ENCODE measurements at places on chromosomes 16 and 17.

DNA sequence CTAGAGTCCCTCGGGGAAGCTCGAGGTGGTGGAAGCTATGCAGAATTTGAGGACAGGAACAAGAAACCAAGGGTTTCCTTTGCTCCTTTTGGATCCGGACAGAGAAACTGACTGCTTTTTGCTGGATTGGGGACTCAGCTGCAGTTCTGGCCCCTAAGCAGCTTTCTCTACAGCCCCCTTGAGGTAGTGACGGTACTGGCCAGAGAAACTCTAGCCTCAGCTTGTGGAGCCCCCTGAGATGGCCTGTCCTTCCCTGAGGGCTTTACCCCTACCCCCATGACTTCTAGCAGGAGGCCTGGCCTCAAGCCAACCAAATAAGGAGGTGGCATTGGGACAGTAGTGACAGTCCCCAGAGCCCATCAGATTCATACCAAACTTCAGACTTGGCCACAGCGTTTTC is 118.1 kb downstream of the IRX5 start:
- DNase-seq, result no peak

- DNase-seq, result no peak
Measured at GRCh38 chr17:80649200-80649644, 104.6 kb downstream of the RPTOR start.

GRCh38 chr16:7506363-7506762 is 173.7 kb downstream of the RBFOX1 start:
- no peak for DNase-seq

- DNase-seq, result peak; percentile 63
Measured at GRCh38 chr17:40021451-40021971, 6.3 kb downstream of the CSF3 start.

DNA sequence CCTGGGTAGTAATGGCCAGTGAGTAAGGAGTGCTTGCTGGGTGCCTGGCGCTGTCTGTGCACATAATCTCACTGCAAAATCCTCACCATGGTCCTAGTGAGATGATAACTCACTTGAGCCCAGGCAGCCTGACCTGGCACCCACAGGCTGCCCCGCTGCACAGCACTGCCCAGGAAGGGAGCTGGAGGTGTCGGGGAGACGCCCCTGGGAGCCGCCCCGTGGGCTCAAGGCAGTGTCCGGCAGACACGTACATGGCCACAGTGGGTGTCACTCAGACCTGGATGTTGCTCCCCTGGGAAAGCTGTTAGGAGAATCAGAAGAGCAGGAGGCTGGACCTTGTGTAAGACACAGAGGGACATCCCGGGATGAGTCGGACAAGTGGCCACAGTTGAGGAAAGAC is 44.2 kb downstream of the BEAN1 start:
- no peak for DNase-seq

DNA sequence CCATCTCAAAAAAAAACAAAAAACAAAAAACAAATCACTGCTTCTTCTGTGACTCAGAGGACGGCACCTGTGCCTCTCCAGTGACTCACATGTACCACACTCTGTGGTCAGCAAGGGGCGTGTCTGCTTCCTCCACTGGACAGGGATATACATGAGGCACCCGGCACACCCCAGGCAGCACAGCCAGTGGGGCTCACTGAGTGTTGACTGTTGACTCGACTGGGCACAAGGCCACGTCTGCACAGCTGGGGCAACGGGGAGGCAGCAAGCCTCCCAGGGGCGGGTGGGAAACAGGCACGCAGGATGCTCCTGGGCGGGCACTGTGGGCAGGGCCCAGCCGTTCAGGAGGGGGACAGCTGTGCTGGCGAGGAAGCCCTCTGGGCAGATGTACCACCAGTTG is 64.1 kb downstream of the TIMM22 start:
- peak; percentile 92 for DNase-seq

DNA sequence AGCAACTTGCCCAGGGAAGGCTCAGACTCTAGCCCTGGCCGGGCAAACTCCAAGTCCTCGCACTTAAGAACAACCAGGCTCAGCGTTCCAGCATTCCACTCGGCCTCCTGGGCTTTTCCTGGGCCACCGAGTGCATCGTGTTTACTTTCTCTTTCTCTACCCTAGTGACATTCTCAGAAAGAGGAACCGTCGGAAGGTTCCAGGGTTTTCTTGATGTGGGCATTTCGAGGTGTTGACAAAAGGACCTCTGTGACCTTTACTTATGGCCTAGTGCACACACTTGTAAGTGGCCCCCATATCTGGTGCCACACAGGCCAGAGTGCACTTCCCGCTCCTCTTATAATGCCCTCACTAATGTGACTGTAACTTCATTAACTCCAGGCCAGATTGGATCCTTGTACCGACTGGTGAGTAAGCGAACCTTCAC is 3.1 kb upstream of the BANP start:
- no peak for DNase-seq

DNA sequence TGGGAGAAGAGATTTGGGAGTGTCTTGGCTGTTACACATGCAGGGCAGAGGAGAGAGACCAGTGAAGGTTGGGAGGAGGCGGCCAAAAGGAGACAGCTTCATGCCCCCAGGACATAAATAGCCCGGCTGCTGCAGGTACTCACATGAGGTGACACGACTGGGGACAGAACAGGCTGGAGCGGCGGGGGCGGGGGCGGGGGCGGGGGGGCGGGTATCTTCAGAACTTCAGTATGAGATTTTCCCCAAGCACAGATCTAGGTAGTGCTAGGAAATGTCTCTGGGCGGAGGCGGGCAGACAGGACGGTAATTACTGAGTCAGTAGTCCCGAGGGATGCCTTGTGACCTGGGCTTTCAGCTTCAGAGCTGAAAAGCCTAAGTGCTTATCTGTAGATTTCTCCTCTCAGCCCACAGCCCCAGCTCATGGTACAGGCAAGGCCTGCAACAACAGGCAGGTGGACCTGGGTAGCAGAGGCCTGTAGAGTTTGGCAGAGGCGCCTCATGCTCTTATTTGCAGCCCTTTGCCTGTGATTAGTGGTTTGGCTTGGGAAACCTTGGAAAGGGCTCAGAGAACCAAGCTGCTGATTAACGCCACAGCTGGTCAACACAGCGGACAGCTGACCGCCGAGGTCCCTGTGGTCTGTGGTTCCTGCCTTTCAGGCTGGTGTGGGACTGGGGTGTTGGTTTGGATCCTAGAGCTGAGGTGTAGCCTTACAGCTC is 24.5 kb downstream of the UNK start:
- DNase-seq, result peak; percentile 74

GRCh38 chr17:28004344-28004743 is 38.1 kb upstream of the NLK start:
- no peak for DNase-seq

- DNase-seq, result no peak
Measured at GRCh38 chr17:69533481-69534234, 119.2 kb downstream of the MAP2K6 start.

DNA sequence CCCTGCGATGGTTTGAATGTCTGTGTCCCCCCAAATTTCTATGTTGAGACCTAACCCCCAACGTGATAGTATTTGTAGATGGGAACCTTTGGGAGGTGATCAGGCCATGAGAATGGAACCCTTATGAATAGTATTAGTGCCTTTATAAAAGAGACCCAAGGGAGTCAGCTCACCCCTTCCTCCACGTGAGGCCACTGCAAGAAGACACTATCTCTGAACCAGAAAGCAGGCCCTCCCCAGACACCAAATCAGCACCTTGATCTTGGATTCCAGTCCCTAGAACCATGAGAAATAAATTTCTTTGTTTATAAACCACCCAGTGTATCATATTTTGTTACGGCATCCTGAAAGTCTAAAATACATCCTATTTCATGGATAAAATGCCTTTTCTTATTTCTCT is 64.4 kb upstream of the LRRC37A3 start:
- DNase-seq, result no peak

DNA sequence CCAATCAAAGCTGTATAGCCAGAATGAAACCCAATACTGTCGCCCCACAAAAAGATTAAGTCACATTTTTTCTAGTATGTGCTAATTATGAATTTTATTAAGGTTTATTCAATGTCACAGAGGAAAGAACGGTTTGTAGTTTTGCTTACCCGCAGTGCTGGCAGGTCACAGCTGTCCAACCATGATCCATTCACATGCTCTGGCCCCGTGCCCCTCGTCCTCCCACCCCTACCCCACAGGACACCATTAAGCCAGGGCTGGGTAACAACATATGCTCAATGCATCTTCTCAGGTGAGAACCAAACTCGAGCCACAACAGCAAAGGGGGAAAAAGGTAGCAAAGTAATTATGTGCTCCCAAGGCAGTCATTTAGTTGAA is 589 bp upstream of the FBF1 start:
- no peak for DNase-seq

DNA sequence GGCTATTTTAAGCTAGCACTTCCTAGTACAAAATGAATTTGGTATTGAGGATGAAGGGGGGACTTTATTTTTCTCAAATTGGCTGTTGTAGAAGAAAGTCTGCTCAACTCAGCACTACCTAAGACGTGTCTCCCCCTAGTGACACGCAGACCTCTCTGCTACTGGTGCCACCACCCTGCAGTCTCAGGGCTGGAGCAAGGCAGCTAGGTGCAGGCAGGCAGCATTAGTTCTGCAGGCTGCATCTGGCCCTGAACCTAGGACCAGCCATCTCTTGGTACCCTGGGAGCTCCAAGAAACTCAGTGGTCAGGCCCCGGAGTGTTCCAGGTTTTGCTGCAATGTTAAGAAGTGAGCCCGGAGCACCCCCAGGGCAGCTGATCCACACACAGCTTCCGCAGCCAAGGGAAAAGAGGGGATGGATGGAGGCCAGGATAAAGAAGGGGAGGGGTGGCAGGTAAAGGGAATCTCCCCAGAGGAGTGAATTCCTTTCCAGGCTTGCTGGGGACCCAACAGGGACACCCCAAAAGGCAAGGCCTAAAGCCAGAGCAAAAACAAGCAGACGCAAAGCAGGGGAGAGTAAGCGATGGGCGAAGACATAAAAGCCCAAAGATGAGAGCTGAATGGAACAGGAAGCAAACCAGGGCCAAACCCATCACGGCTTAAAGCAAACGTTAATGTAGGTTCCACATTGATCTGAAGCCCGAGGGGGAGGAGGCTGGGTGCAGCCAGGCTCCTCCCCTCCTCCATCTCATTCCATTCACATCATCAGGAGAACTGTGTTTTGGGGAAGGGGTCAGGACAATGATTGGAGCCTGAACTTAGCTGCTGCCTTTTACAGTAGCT is 200.5 kb downstream of the ZFHX3 start:
- peak; percentile 61 for DNase-seq

GRCh38 chr17:27247071-27247957 is 46.6 kb upstream of the WSB1 start:
- peak; percentile 62 for DNase-seq
